WERI-Rb-1 (cell line): ENCODE measurements at places on chromosomes 1 and 21.

GRCh38 chr1:216453777-216454176 lies 30.5 kb upstream of the USH2A start:
- DNase-seq = no peak

GRCh38 chr1:29931477-29932175 lies 695.3 kb downstream of the PTPRU start:
- no peak for DNase-seq

DNA sequence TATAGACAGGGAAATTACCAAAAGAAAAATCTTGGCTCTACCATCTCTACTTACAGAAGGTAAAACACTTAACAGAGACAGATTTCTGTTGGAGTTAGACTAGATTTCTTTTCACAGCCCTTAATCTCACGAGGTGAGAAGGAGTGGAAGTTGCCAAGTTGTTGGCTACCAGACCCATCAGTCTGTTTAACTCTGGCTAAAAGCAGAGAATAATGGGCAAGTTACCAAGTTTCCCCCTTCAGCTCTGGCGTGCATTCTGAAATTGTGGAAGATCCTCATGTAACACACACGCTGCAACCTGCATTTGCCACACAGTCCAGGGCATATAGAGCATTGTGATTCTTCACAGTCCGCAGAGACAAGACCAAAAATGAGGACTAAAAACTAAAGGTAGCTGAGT lies 49.3 kb downstream of the STX6 start:
- no peak for DNase-seq

GRCh38 chr1:2098839-2099785 lies 48.9 kb downstream of the PRKCZ start:
- no peak for DNase-seq

DNA sequence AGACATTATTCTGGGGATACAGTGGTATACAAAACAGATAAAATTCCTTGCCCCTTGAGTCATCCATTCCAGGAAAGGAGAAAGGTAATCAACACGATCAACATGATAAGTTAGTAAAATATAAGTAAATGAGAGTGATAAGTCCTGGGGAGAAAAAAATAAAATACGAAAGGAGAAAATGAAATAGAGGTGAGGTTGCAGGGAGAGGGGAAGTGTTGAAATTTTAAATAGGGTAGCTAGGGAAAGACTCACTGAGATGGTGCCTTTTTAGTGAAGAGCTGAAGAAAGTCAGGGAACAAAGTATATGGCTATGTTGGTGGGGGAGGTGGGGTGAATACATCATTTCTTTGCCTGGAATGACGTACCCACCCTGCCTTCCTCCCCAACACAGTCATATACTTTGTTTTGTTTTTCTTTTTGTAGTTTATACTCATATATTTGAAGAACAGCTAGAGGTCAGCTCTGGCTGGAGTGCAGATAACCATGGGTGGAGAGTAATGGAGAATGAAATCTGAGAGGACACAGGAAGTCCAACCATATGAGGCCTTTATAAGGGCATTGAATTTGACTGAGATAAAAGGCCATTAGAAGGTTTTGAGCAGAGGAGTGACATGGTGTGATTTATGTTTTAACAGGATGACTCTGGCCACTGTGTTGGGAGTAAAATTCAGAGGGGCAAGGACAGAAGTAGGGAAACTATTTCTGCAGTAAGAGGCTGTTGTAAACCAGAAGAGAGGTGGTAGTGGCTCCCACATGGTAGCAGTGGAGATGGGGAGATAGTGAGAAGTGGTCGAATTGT lies 54.8 kb downstream of the OSBPL9 start:
- DNase-seq = no peak

- no peak for DNase-seq
Measured at GRCh38 chr1:96538111-96538641, 183.4 kb upstream of the PTBP2 start.

- DNase-seq = no peak
Measured at GRCh38 chr1:10280439-10281350, 70.3 kb downstream of the KIF1B start.
